ENCODE measurements at places on chromosomes 11 and 22.

GRCh38 chr11:121958323-121958970, 157.6 kb downstream of the BLID start:
- DNase-seq = no peak

DNA sequence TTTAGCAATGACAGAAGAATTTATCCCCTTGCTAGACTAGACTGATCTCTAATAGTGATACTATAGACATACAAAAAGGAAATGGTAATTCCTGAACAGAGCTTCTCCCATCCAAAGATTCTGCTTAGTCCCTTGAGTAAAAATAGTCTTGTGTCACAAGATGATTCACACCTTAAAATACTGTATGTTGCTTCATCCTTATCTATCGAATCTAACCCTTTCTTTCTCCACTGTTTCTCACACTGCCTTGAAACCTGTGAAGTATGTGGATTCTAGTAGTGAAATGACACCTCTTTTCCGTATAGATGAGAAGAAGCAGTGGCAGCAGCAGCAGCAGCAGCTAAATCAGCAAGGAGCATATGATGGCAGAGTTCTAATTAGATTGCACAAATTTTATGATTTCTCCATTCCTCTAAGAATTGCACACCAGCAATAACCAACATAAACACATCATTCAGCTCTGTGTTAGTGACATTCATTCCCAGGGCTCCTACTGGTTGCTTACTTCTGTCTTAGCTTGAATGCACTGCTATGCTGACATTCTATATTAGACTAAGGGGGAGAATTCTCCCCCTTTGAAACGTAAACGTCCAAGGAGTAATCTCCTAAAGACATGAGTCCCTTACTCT, 14.6 kb downstream of the KCNA4 start:
- DNase-seq = no peak

- no peak for DNase-seq
Measured at GRCh38 chr11:116657842-116658825, 114.7 kb downstream of the BUD13 start.

- DNase-seq = no peak
Measured at GRCh38 chr11:106014620-106015019, 7.4 kb downstream of the MSANTD4 start.

GRCh38 chr11:12362857-12363256, 14.5 kb upstream of the PARVA start:
- no peak for DNase-seq

DNA sequence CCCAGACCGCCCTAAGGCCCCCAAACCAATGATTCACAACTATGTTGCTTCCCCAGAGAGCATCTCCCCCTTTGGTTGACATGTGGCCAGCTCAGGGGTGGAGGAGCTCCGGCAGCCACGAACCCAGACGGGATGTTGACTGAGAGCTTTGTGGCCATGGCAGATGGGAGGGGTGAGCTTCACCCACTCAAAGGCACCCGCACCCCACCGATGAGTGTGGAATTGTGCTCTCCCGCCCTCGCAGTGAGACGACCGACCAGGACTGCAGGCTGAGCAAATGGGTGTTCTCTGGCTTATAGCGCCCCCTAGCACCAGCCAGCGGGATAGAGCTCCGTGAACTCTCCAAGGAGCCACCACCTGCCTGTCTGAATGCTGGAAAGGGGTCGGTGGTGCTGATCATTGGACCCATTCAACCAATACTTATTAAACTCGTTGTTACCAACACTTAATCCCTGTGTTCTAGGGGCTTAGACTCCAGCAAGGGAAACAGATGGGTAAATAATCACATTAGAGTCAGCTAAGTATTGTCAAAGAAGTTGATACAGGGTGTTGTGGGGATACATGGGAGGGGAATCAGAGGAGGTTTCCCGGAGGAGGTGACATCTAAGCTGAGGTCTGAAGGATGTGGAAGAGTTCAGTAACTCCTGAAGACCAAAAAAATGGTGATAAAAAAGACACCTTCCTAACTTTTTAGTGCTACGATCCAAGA, 4.5 kb upstream of the TIMP3 start:
- peak; percentile 23 for DNase-seq

DNA sequence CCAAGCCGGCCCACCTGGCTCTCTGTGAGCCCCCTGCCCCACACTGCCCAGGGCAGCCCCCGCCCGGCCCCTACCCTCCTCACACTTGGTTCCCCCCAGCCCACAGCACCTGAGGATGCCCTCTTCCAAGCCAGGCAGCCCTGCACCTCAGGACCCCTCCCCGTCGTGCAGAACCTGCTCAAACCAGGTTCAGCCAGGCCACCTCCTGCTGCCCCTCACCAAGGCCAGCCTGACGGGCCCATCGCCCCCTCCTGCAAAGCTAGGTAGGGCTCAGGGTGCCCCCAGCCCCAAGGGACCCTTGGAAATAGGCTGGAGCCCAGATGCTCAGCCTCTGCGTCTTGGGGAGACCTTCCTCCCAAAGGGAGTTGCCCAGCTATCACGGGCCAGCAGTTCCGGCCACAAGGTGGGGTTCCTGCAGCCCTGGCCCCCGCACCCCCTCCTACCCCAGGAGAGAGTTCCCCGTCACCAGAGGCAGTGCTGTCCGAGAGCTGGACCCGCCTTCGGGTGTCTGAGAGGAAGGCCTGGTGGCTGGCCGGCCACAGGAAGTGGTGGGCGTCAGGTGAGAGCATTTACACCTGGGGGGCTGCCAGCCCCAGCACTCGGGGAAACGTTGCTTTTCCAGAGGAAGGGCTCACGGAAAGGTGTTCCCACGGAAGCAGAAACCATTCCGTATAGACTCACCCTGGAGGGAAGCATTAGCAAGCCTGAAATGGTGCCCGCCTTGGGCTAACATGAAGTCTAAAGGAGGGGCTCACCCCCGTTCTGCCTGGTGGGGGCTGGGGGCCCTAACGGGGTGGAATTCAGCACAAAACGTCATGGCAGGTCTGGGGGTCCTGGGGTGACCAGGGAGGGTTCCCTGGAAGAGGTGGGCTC, 3.2 kb upstream of the SYT8 start:
- no peak for DNase-seq

GRCh38 chr11:12174477-12175143, 64.2 kb downstream of the MICAL2 start:
- no peak for DNase-seq

DNA sequence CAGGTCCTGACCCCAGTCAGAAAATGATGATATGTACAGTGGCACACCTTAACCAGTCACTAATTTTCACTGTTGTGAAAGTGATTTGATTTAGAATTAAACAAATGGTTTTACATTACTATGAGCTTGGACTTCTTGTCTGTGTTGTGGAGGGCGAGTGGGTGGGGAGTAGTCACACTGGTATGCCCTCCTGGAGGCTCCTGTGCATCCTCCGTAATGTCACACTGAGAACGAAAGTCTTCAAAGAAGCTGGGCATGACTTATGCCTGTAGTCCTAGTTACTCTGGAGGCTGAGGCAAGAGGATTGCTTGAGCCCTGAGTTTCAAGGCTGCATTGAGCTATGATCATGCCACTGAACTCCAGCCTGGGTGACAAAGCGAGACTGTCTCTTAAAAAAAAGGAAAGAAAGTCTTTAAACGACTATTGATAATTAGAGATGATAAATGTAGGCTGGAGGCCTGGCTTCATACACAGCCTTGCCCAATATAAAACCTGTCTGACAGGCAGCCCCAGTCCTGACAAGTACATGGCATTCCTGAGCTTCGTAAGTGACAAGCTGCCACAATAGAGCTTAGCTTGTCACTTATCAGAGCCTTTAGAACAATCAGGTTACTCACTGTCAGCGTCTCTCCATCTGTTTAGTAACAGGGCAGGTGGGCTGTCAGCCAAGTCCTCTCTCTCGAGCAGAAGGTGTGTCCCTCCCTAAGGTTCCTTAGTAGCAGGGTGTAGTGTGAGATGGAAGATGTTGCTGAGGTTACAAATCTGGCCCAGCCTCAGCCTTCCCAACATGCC, 5.0 kb upstream of the LIMK2 start:
- no peak for DNase-seq

DNA sequence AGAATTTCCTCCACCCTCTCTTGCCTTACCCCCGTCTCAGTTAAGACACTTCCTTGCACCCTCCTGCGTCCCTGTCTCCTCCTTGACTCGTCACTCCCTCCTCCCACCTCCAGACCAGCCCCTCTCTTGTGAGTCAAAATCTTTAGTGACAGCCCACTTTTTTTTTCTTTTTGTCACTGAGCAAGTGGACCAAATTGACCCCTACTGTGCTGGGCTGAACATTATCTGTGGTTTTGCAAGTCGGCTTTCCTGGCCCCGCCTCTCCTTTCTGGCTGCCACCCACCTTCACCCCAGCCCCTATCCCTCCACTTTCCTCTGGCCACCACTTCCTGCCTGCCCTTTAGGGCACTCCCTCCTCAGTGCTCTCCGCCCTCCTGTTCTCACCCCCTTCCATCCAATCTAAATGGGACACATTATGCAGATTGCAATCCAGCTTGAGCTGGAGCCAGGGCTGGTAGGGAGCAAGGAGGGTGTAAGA, at the start of gene APLNR:
Gene APLNR, minus strand, starts transcription at position 47 of the 478 bp plus-strand sequence. CDS start 246 bp downstream, outside the sequence.
- no peak for DNase-seq
